DND-41 (cell line): ENCODE measurements at places on chromosomes 2 and 18.

DNA sequence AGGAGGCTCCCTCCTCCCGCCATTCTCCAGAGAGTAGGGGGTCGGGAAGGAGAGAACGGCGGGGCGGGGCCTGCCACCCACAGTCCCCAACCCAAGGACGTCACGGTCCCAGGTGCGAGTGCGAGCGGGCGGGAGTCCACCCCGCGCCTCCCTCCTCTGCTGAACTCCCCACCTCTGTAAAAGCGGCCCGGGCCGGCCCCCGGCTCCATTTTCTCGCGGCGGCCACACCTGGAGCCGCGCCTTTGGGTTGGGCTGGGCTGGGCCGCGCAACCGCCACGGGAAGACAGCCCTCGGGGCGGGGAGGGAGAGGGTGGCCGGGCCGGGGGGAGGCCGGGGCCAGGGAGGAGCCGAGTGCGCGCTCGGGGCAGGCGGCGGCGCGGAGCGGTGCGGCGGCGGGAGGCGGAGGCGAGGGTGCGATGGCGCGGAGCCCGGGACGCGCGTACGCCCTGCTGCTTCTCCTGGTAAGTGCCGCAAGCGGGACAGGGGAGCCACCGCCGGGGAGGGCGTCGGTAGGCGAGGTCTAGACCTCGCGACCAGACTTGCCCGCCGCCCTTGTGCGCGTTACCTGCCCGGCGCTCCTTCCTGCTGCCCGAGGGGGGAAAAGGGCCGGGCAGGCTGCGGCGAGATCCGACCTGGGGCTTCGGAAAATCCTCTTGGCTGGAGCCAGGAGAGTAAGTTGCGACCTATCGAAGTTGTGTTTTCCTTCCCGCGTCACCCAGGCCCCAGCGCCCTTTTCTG, at the start of gene DSG2:
Gene DSG2, plus strand, starts transcription at position 342 of the 738 bp plus-strand sequence. Its CDS starts 75 bp downstream, at position 417.
- H3K4me3 ChIP-seq = no peak within 1 kb of the TSS
- no peaks in the 10 kb centered on the region for H3K36me3 ChIP-seq
- H3K27me3 ChIP-seq = peaks cover 4% of the 10 kb centered on the region
- H3K27ac ChIP-seq = no peak within 1 kb of the TSS
- no peak for DNase-seq

DNA sequence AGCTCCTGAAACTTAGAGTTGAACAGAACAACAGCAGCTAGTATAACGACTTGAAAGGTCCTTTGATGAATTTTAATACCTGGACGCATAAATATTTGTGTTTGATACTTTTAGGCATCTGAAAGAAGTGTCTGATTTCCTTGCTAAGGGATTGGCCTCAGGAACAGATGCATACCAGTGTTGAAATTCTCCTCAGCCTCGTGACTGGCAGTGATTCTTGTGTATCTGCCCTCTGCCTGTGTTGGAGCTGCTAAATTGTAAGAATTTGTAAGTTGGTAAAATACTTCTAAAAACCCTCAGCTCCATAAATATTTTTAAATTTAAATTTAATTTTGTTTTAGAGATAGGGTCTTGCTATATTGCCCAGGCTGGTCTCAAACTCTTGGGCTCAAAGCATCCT, 22.4 kb upstream of the SCYGR1 start:
- H3K4me1 ChIP-seq = no peaks in the 10 kb centered on the region
- no peak overlapping the region for H3K4me3 ChIP-seq
- DNase-seq = no peak
- H3K36me3 ChIP-seq = no peaks in the 10 kb centered on the region

DNA sequence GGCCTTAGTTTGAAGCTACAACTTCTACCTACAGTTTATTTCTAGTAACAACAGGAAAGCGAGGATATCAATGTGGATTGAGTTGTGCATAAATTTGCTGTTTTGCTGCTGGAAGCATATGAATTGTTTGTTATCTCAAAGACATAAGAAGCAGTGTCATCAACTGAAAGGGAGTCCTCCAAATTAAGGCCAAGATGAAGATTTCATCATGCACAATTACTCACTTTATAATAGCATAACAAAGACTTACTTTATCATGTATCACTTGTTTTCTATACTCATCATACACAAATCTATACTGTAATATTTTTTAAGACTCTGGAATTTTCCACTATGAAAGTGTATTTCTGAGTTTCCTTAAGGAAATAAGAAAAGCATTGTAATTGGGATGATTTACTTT, 136.1 kb upstream of the FANCL start:
- H3K36me3 ChIP-seq = no peaks in the 10 kb centered on the region
- no peak overlapping the region for H3K4me3 ChIP-seq
- no peak overlapping the region for H3K27ac ChIP-seq
- no peaks in the 10 kb centered on the region for H3K27me3 ChIP-seq
- no peak for DNase-seq
- no peaks in the 10 kb centered on the region for H3K4me1 ChIP-seq

DNA sequence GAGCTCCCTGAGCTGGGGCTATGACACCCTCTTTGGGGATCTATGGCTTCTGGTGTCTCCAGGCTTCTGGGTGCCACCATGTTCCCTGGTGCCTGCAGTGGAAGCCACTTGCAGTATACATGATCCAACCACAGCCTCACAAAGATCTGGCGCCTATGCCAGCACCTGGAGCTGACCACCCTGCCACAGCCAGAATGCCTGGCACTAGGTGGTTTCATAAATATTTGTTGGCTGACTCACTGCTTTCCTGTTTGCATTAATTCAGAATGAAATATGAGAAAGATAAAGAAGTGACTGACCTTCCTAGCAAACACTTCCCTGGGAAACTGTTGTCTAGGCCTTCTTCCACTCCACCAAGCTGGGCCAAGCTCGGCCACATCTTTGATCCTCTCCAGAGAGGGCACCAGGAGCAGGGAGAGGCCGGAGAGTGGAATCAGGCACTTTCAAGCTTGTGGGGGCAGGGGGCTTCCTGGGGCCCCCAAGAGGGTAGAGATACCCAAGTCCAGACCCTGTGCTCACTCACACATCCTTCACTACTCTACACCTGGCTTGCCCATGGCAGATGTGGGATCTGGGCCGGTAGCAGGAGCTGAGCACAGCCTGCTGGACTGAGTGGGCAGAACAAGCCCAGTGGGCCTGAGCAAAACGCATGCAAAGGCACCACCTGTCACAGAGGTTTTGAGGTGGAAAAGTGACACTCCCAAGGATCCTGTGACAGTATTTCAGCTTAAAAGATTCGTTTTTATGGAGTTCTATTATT, 565.7 kb downstream of the SLC4A3 start:
- H3K4me3 ChIP-seq = no peak overlapping the region
- no peak for DNase-seq
- no peak overlapping the region for H3K27ac ChIP-seq
- H3K36me3 ChIP-seq = no peaks in the 10 kb centered on the region
- no peaks in the 10 kb centered on the region for H3K27me3 ChIP-seq

DNA sequence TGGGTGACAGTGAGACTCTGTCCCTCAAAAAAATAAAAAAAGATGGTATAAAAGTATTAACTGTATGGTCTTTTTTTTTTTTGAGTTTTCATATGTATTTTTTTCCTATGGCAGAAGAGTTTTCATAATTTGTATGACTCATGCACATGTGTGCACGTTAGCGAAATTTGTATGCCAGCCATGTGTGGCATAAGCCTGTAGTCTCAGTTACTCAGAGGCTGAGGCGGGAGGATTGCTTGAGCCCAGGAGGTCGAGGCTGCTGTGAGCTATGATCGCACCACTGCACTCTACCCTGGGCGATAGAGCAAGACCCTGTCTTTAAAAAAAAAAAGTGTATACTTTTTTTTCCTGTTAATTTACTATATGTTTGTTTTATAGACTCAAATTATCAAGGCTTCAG, 160.8 kb downstream of the TGIF1 start:
- no peaks in the 10 kb centered on the region for H3K27me3 ChIP-seq
- DNase-seq = no peak
- peaks cover 29% of the 10 kb centered on the region for H3K4me1 ChIP-seq

DNA sequence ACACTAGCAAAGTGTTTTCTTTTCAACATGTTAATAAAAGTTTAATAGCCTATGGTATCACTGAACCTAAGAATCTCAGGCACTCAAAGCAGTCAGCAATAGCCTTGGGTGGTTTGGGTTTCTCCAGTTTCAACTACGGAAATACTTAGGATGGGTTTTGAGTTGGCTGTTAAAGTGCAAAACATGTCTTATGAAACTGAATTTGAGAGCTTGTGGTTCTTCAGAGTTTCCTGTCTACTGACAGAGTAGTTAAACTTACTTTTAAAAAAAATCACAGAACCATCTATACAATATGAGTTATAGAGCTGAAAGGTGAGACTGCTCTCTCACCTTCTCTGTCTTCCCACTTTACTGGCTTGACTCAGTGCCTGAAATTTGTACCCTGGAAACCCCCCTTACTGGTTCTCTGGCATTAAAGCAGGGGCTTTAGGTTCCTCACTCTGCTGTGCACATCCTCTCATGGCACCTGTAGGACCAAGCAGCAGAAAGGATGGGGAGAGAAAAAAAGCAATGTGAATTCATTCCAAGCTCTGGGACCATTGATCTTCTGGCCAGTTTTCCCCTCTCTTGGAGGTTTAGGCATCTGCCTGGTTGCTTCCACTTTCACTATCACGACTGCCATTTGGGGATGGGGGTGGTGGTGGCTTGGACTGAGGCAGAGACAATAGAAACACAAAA, 18.1 kb downstream of the CCDC141 start:
- H3K4me3 ChIP-seq = no peak overlapping the region
- H3K27ac ChIP-seq = peak overlapping the region; percentile 82
- no peaks in the 10 kb centered on the region for H3K27me3 ChIP-seq
- H3K4me1 ChIP-seq = peaks cover 26% of the 10 kb centered on the region
- H3K36me3 ChIP-seq = no peaks in the 10 kb centered on the region

- no peak overlapping the region for H3K27ac ChIP-seq
- no peaks in the 10 kb centered on the region for H3K4me1 ChIP-seq
- H3K36me3 ChIP-seq = no peaks in the 10 kb centered on the region
- no peak for DNase-seq
Observed at GRCh38 chr2:2039826-2040225, 291.2 kb downstream of the MYT1L start.

- no peak overlapping the region for H3K27ac ChIP-seq
- H3K36me3 ChIP-seq = no peaks in the 10 kb centered on the region
- no peaks in the 10 kb centered on the region for H3K4me1 ChIP-seq
- DNase-seq = no peak
- H3K4me3 ChIP-seq = no peak overlapping the region
- no peaks in the 10 kb centered on the region for H3K27me3 ChIP-seq
Observed at GRCh38 chr18:43420950-43421349, 143.7 kb upstream of the SYT4 start.

- H3K4me1 ChIP-seq = peaks cover 10% of the 10 kb centered on the region
- no peaks in the 10 kb centered on the region for H3K36me3 ChIP-seq
- DNase-seq = no peak
- no peaks in the 10 kb centered on the region for H3K27me3 ChIP-seq
Observed at GRCh38 chr2:136019306-136019705, 33.9 kb upstream of the DARS1 start.

GRCh38 chr2:46695283-46695682, 215.9 kb downstream of the TMEM247 start:
- no peaks in the 10 kb centered on the region for H3K36me3 ChIP-seq
- H3K4me3 ChIP-seq = no peak overlapping the region
- H3K27ac ChIP-seq = no peak overlapping the region
- peaks cover 18% of the 10 kb centered on the region for H3K4me1 ChIP-seq

DNA sequence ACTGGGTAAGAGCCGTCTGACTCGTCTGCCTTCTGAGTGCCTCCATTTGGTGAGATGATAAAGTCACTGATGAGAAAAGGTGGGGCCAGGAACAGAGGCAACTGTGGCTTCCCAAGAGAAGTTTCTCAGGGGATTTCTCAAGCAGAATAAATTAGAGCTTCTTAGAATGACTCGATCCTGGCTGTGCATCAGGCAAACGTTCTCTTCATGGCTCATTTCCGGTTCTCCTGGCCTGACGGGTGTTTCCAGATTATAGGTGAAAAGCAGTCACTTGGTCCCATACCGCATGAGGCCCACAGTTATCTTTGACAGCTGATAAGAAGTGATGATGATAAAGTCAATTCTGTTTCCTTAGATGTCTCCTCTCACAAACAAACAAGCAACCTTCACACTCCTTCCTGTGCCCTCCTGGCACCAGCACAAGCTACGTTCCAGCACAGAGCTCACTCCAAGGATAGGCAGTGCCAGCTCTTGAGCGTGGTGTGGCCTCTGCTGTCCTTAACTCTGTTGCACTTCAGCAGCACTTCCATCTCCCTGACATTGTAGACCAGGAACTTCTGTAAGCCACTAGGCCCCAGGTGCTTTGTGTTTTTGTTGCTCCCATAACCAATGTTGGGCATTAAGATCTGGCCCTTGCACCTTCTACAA, 37.8 kb upstream of the KCNF1 start:
- no peak for DNase-seq
- H3K4me3 ChIP-seq = no peak overlapping the region
- no peaks in the 10 kb centered on the region for H3K4me1 ChIP-seq
- H3K27ac ChIP-seq = no peak overlapping the region
- peaks cover 9% of the 10 kb centered on the region for H3K27me3 ChIP-seq
- no peaks in the 10 kb centered on the region for H3K36me3 ChIP-seq

- no peak overlapping the region for H3K27ac ChIP-seq
- no peak for DNase-seq
- peaks cover 9% of the 10 kb centered on the region for H3K4me1 ChIP-seq
- no peaks in the 10 kb centered on the region for H3K36me3 ChIP-seq
Observed at GRCh38 chr18:36769172-36769571, 59.6 kb downstream of the TPGS2 start.

- no peak for DNase-seq
- H3K4me1 ChIP-seq = no peaks in the 10 kb centered on the region
- no peak overlapping the region for H3K4me3 ChIP-seq
- no peak overlapping the region for H3K27ac ChIP-seq
Observed at GRCh38 chr2:104787298-104788065, 66.4 kb upstream of the POU3F3 start.

- DNase-seq = no peak
- H3K27ac ChIP-seq = peak overlapping the region; percentile 66
- no peak overlapping the region for H3K4me3 ChIP-seq
- no peaks in the 10 kb centered on the region for H3K27me3 ChIP-seq
- no peaks in the 10 kb centered on the region for H3K36me3 ChIP-seq
- H3K4me1 ChIP-seq = peaks cover 28% of the 10 kb centered on the region
Observed at GRCh38 chr2:12442476-12442847, 274.3 kb upstream of the TRIB2 start.

- no peaks in the 10 kb centered on the region for H3K4me1 ChIP-seq
- H3K27ac ChIP-seq = no peak overlapping the region
- no peak for DNase-seq
- no peak overlapping the region for H3K4me3 ChIP-seq
Observed at GRCh38 chr2:22843919-22844537, 541.0 kb upstream of the KLHL29 start.

DNA sequence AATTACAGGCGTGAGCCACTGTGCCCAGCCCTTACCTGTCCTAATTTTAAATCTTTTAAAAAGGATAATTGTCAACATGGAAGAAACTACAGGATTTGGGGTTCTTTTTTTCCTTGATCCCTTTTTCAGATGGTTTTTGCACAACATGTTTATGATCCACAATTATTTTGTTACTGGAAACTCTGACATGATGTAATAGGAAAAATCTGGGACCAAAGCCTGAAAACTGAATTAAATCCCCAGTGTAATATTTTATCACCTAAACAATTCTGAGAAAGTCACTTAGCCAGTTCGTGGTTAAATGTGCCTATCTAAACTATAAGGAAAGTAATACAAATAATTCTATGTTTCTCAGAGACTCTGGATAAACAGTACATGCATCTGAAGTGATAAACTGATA, 1649.7 kb downstream of the LRP1B start:
- H3K27me3 ChIP-seq = no peaks in the 10 kb centered on the region
- no peak for DNase-seq
- no peaks in the 10 kb centered on the region for H3K36me3 ChIP-seq
- H3K4me3 ChIP-seq = no peak overlapping the region
- H3K4me1 ChIP-seq = no peaks in the 10 kb centered on the region
